Activated CD4-positive, alpha-beta T cell treated with anti-CD3 and anti-CD28 coated beads, Interleukin-2, amount 10 ng/mL, durations not matched to agents 24 days and 14 days (primary cell): ENCODE measurements at places on chromosomes 4 and X. TPM values are rescaled to one million over a fixed set of nuclear protein-coding genes. Genes with fewer than 3 reads are reported as not detected.

The PF4V1 gene
- not detected in 2 replicates for total RNA-seq

The TACR3 gene
- total RNA-seq: not detected in 2 replicates

GRCh38 chrX:154399527-154400368, 1.6 kb downstream of the RPL10 start:
- peaks cover 38% of the 10 kb centered on the region for H3K36me3 ChIP-seq
- H3K27me3 ChIP-seq: no peaks in the 10 kb centered on the region
- H3K4me3 ChIP-seq: peak overlapping the region; percentile 92

GRCh38 chr4:8295471-8295870, 25.9 kb downstream of the HTRA3 start:
- H3K36me3 ChIP-seq: no peaks in the 10 kb centered on the region
- DNase-seq: no peak

- no peaks in the 10 kb centered on the region for H3K36me3 ChIP-seq
- no peak overlapping the region for H3K4me3 ChIP-seq
- DNase-seq: no peak
- H3K27me3 ChIP-seq: no peaks in the 10 kb centered on the region
- no peak overlapping the region for H3K27ac ChIP-seq
- no peaks in the 10 kb centered on the region for H3K4me1 ChIP-seq
Observed at GRCh38 chr4:62835631-62836030, 1573.6 kb downstream of the TECRL start.

DNA sequence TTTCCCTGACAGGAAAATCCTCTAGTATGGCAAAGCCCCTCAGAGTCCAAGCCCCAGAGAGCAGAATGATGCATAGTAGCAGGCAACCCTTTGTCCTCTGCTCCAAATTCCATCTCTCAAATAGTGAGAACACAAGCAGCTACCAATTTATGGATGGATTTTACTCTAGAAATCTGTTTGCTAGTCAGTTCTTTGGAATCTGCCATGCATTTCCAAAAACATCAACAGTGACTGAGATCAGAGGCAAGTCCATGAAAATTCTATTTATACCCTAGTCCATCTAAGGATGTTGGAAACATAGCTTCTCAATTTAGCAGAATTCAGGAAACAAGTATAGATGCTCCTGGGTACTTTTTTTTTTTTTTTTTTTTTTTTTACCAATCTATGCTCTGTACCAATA, 10.0 kb upstream of the CC2D2A start:
- DNase-seq: no peak
- H3K27me3 ChIP-seq: peaks cover 24% of the 10 kb centered on the region
- H3K4me3 ChIP-seq: no peak overlapping the region
- H3K4me1 ChIP-seq: no peaks in the 10 kb centered on the region
- H3K27ac ChIP-seq: no peak overlapping the region
- no peaks in the 10 kb centered on the region for H3K36me3 ChIP-seq

GRCh38 chrX:8987672-8988250, 46.2 kb downstream of the FAM9B start:
- H3K27ac ChIP-seq: no peak overlapping the region
- no peaks in the 10 kb centered on the region for H3K36me3 ChIP-seq
- H3K27me3 ChIP-seq: peaks cover 2% of the 10 kb centered on the region
- no peak overlapping the region for H3K4me3 ChIP-seq
- DNase-seq: peak; percentile 58
- H3K4me1 ChIP-seq: peaks cover 5% of the 10 kb centered on the region

DNA sequence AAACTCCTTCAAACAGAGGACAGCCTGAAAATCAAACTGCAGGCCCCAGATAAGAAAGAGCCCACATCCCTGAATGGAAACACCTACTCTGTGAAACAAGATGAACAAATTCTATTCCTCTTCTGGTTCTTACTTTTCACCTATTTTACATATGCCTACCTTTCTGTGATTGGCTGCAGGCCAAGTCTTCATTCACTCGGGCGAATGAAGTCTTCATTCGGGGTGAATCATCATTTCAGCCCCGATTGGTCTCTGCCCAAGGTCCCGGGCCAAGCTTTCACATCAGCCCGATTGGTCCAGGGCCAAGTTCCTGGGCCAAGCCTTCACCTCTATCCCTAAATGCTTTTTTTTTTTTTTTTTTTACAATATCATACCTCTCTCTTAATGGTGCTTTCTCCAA, 529.8 kb upstream of the ACTRT1 start:
- no peak overlapping the region for H3K4me3 ChIP-seq
- no peaks in the 10 kb centered on the region for H3K27me3 ChIP-seq
- H3K36me3 ChIP-seq: no peaks in the 10 kb centered on the region
- H3K27ac ChIP-seq: no peak overlapping the region

DNA sequence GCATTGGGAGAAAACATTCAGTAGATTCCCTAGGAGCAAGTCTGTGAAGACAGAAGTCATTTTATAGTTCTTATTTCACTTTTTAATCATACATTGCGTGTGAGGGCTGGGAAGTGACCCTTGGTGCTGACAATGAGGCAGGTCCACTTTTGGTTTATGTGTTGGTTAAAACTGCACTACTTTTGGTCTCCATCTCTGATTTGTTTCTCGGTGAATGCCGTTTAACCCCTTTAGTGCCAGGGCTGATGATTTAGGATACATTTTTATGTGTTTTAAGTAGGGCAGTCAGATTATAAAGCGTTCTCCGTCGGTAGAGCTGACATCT, 110.4 kb downstream of the AFF1 start:
- no peaks in the 10 kb centered on the region for H3K27me3 ChIP-seq
- peaks cover 26% of the 10 kb centered on the region for H3K36me3 ChIP-seq
- no peak overlapping the region for H3K27ac ChIP-seq
- H3K4me1 ChIP-seq: peaks cover 27% of the 10 kb centered on the region

DNA sequence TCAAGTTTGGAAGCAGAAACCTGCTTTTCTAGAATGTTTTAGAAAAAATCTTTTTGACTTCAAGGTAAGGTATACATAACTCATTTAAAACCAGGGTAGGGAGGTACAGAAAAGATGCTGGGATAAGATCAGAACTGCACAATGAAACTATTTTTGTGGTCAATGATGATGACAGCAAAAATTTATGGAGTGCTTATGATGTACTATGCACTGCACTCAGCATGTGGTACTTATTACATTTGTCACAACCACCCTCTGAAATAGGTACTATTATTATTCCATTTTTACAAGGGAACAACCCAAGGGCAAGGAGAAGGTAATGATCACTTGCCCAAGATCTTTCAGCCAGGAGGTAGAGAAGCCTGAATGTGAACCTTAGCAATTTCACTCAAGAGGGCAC, 8.0 kb downstream of the GPM6B start:
- peaks cover 9% of the 10 kb centered on the region for H3K27me3 ChIP-seq
- no peak overlapping the region for H3K4me3 ChIP-seq
- H3K36me3 ChIP-seq: no peaks in the 10 kb centered on the region
- H3K4me1 ChIP-seq: no peaks in the 10 kb centered on the region
- DNase-seq: no peak

DNA sequence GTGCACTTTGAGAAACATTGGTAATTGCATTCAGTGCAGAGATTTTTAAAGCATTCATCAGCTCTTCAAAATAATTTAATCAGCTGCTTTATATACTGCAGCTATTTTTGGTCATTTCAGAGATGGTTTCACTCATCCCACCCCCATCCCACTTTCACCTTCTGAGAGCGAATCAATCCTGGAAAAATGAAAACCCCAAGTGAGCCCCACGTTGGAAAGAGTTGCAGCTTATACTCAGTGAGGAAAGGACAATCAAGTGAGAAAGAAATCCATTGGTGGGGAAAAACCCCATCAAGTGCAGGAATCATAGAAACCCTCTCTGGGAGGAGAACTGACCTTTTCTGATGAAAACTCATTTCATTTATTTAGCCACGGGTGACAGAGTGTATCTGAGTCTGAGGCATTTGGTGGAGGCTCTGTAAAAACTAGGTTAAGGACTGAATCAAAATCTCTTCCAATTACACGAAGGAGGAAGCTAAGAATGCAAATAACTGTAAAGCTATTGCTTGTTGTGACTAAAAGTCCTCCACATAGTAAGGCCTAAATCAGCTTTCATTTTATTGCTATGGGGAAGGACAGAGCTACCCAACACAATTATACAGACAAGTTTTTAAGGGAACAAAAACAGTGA, 240.4 kb upstream of the PGRMC2 start:
- H3K27me3 ChIP-seq: peaks cover 7% of the 10 kb centered on the region
- no peak overlapping the region for H3K27ac ChIP-seq
- H3K4me3 ChIP-seq: no peak overlapping the region
- no peaks in the 10 kb centered on the region for H3K4me1 ChIP-seq
- H3K36me3 ChIP-seq: no peaks in the 10 kb centered on the region

- no peak for DNase-seq
- no peaks in the 10 kb centered on the region for H3K4me1 ChIP-seq
- H3K27ac ChIP-seq: no peak overlapping the region
- H3K4me3 ChIP-seq: no peak overlapping the region
- no peaks in the 10 kb centered on the region for H3K36me3 ChIP-seq
- peaks cover 6% of the 10 kb centered on the region for H3K27me3 ChIP-seq
Observed at GRCh38 chr4:22719218-22719617, 26.5 kb downstream of the GBA3 start.

DNA sequence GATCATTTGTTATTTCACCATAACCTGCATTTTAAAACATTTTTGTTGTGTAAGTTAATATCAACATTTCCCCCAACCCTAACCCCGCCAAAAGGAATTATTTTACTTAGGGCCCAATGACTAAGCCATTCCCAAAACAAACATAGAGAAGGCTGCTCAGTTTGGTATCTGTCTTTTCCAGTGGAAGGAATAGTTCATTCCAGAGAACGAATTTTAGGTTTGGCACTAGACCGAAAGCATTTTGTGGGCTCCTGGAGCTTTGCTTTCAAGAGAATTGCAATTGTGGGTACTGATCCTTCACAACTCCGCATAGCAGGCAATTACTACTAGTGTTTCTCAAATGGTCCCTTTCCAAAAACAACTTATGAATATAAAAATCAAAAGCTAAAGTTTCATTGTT, 226.7 kb upstream of the MAD2L1 start:
- H3K27ac ChIP-seq: no peak overlapping the region
- no peaks in the 10 kb centered on the region for H3K4me1 ChIP-seq
- H3K4me3 ChIP-seq: no peak overlapping the region
- H3K36me3 ChIP-seq: no peaks in the 10 kb centered on the region
- no peaks in the 10 kb centered on the region for H3K27me3 ChIP-seq
